ENCODE measurements at places on chromosomes 6 and 20.

- DNase-seq = no peak
Measured at GRCh38 chr6:136947037-136947436, 24.9 kb downstream of the SLC35D3 start.

- no peak for DNase-seq
Measured at GRCh38 chr6:67854098-67854497, 781.0 kb upstream of the ADGRB3 start.

- no peak for DNase-seq
Measured at GRCh38 chr6:75813476-75814250, 64.6 kb downstream of the MYO6 start.

DNA sequence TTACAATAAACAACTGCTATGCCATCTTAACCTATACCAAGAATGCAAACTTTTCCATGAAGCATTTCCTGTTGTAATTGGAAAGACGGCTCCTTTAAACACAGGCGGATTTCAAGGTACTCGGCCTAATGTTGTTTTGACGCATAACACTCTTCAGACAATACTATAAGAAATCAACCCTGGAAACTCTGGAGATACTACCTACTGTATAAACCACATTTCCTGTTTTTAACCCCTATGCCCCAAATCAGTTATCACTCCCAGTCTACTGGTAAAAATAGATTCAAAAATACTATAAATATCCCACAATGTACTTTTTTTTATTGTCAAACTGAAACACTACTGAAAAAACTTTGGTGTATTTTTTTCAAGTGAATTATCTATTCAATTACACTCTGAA is 118.1 kb downstream of the IRF4 start:
- no peak for DNase-seq

- no peak for DNase-seq
Measured at GRCh38 chr6:132511210-132511830, 1.6 kb downstream of the STX7 start.

GRCh38 chr20:7967199-7967844 is 27.1 kb upstream of the HAO1 start:
- peak; percentile 68 for DNase-seq

DNA sequence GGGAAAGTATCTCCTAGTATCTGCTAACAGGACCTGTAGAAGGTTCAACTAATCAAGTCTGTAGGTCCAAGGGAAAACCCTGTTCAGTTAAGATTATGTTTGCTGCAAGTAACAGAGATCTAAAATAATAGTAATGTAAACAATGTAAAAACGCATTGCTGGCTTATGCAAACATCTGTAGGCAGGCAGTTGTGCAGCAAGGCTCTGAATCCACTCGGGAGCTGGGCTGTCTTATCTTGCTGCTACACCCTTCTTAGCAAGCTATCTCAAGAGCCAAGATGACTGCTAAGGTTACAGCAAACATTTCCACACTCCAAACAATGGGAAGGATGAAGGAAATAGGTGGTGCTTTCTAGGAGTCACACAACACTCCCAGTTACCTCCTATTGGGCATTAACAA is 397.3 kb upstream of the NRSN1 start:
- no peak for DNase-seq

- DNase-seq = no peak
Measured at GRCh38 chr6:24323632-24324337, 34.1 kb downstream of the DCDC2 start.

GRCh38 chr6:106253172-106253571 is 72.4 kb downstream of the ATG5 start:
- DNase-seq = peak; percentile 89

GRCh38 chr6:36978421-36979346 is 7.3 kb downstream of the MTCH1 start:
- no peak for DNase-seq

DNA sequence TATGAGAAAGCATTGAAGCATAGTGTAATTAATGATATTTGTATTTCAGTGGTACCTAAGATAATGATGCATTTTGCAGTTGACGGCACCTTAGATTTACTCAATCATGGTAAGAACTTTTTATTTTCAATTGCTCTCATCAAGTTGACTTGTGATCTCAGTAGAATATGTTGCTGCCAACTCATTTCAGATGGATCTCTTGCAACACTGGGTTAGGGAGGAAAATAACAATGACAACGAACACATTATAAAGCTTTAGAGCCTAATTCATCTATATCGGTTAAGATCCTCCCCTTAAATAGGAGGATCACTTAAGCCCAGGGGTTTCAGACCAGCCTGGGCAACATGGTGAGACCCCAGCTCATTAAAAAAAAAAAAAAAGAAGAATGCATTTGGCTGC is 18.0 kb upstream of the TBC1D22B start:
- peak; percentile 26 for DNase-seq

DNA sequence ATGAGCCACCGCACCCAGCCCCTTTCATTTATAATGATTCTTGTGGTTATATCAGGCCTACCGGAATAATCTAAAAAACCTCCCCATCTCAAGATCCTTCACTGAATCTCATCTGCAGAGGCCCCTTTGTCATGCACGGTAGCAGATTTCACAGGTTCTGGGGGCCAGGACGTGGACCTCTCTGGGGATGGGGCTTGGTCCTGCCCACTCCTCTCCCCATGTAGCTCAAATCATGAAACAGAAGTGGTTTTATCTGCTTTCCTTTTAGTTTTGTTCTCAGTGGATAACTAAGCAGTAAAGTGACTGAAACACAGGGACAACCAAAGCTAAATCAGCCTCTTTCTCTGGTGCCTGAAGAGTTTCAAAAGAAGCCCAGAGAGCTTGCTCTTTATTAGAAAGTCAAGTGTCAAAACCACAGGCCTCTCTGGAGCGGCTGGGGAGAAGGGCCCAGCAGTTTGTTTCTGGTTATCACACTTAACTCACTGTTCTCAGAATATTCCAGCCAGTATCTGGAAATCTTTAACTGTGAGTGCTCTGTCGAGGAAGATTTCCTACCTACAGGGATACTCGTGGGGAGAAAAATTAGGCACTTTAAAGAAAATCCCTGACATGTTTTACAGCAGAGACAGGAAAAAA is 60.6 kb upstream of the FAM184A start:
- no peak for DNase-seq

GRCh38 chr6:163813979-163814493 is 399.5 kb downstream of the QKI start:
- no peak for DNase-seq

DNA sequence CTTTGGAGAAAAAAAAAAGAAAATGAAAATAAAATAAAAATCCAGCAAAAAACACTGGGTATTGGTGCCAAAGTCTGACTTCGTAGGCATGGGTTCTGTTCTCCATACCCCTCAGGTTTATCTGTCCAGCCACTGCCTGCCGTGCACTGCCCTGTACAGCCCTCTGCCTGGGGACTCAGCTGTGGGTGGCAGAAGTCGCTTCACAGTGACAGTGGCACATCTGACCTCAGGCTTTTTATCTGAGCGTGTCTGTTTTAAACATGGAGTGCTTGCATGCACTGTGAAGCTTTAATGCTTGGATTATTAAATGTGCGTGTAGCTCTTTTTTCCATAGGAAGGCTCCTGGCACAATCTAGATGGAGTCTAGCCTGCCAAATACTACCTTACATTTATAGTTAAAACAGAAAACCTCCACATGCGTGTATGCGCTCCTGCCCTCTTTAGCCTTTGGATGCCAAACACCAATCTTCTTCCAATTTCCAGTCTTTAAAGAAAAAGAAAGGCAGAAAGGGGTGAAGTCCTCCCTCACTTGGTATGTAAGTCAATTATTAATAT is 375.5 kb downstream of the UTRN start:
- DNase-seq = no peak

DNA sequence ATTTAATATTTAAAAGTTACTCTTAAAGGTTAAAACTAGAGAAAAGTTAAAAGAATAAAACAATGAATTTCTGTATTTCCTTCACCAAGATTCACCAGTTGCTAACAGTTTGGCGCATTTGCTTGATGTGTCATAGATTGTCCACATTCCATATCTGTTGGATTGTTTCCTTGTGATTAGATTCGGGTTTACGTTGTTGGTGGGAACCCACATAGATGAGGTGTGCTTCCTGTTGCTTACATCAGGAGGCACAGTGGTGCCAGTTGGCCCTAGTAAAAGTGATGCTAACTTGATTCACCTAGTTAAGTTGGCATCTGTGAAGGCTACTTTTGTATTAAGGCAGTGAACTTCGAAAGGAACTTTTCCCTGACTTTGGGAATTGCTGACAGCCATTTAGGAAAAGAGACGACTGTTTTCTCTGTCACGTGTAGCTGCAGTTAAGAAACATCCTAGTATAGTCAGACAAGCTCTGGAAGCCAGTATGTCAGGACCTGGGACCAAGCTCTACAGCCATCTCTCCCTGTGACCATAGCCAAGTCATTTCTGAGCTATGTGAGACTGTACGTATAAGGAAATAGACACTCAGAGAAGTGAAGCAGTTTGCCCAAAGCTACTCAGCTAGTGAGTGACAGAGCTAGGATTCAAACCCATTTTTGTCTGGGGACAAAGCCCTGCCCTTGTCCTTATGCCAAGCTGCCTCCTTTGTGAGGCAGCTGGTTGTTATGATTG is 49.0 kb downstream of the PPARD start:
- DNase-seq = peak; percentile 94

- no peak for DNase-seq
Measured at GRCh38 chr6:24935366-24936152, at the start of gene RIPOR2. TSS of gene RIPOR2 (minus strand) at chr6:24935960. CDS start at chr6:24935898, 62 bp downstream.

DNA sequence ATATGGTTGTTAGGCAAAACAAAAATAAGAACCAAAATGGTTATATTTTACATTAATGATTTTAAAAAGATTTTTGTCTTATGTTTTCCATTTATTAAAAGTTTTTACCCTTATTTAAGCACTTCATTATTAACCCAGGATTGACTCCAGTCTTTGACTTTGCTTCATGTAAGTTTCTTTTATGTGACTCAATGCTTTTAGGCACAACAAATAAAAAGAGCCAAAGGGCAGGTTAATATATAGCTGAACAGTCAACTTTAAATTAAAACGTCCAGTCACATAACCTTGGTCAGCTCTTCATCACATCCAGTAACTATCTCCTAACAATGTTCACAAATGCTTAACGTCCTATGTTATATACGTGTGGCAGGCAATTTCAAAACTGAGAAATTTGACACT is 32.7 kb downstream of the COL21A1 start:
- DNase-seq = no peak

DNA sequence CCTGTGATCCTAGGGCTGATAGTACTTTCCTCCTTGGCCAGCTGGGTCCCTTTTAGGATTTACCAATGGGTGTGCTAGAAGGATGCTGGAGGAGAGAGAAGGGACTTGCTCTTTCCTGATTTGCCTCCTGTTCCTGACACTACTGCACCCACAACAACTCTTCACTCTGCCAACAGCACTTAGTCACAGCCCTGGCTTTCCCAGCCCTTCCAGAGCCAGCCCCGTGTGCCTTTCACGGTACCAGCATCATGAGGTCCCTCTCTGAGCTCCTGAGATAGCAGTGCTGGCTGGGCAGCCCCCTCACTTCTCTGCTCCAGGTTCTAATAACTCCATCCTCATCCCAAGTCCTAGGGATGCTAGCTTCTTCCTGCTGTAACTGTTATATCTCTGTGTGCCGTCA is 80.9 kb downstream of the DNAH8 start:
- no peak for DNase-seq

DNA sequence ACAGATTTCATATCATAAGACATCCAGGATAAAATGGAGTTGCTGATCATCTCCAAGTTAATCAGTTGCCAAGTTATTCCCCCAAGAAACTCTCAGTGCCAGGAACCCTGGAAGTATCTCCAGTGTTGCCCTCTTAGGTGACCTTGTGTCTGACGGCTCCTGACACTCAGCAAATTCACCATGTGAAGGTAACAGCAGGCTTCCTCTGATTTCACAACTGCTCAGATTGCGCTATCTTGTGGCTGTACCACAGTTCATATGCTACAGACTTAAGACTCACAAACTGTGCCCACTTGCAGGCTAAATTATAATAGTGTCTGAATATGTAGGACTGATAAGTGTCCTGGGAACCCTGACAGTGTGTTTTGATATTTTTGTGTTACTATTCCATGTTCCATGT is 186.6 kb upstream of the OPRM1 start:
- DNase-seq = no peak

GRCh38 chr20:16158976-16159286 is 414.3 kb downstream of the KIF16B start:
- no peak for DNase-seq

DNA sequence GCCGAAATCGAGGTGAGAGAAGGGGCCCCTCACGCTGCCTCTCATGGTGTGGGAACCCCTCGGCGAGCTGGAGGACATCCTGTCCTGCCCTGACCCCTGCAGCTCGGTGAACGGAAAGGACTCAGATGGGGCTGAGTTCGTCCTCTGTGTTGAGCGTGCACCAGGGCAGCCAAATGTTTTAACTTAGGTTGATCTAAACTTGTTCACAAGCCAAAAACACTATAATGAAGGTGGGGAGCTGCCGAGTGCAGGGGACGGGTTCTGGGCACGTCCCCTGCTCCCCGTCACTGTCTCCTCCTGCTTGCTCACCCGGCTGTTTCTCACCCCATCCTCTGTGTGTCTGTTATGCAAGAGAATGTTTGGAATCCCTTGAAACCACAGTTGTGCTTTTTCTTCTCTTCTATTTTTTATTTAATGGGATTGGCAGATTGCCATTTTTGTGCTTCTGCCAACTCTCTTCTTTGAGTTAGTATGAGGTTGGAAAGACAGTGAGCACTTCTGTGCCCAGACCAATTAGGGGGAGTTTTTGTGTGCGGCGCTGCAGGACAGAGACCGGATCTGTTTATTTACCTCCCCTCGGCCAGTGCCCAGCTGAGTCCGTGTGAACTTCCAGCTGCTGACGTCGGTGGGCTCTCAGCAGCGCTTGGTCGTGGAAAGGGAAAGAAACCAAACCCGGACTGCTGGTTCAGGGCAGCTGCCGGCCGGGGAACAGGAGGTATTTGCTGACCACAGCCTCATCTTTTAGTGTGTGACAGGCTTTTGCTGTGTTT is 158.1 kb downstream of the DTNBP1 start:
- peak; percentile 98 for DNase-seq

DNA sequence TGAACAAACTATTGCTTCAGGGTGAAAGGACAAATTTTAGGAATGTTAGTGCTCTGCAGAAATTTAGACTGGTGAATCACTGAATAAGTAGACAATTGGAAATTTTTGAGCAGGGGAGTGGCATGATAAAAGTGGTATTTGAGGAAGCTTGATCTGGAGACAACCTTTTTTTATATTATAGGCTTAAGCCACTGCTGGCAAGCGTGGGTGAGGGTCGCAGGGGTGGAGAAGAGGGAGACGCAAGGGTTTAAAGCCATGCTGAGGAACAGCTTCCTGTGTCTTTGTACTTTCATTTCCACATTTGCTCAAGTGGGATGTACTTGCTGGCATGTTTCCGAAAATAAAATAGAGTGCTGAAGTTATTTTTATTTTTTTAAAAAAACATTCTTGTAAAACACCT is 23.7 kb downstream of the NCOA7 start:
- no peak for DNase-seq

DNA sequence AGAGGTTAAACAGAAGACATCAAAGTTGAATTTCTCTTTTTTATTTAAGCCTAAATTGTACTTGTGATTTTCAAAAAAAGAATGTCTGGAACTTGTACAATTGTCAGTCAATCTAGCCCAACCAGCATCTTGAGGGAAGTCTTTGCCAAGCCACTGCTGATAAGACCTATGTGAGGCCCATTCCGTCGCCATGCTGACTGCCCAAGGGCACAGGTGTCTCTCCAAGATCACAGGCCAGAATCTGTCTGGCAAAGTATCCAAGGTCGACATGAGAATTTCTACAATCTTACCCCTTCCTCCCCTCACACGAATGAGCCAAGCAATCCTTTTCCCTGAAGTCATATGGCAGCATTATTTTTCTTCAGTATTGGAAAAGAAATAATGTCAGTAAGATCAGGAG is 614.5 kb downstream of the CBLN4 start:
- DNase-seq = no peak
